NCI-H774 (cell line): ENCODE measurements at places on chromosomes 4 and X.

DNA sequence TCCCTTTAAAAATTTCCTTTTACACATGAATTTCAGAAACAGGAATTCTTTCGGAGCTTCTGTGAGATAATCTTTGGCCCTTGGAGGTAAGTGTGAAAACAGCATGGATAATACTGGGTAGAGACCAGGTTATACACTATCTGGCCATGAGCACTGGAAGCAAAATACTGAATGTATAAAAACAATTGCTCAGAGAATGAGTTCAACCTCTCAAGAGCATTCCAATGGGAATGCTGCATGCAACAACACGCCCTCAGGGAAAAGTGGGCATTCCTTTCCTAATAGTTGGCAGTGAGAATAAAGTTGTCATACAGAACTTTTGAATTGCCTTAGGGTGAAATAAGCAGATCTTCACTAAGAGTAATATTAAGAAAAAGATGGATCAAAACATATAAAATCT lies 574.8 kb upstream of the DIPK2B start:
- DNase-seq = no peak

GRCh38 chr4:111871802-111872201 lies 273.5 kb upstream of the FAM241A start:
- DNase-seq = no peak

GRCh38 chr4:14096396-14096965 lies 469.0 kb upstream of the BOD1L1 start:
- no peak for DNase-seq

- DNase-seq = no peak
Measured at GRCh38 chr4:126956184-126956897, 676.4 kb upstream of the INTU start.

DNA sequence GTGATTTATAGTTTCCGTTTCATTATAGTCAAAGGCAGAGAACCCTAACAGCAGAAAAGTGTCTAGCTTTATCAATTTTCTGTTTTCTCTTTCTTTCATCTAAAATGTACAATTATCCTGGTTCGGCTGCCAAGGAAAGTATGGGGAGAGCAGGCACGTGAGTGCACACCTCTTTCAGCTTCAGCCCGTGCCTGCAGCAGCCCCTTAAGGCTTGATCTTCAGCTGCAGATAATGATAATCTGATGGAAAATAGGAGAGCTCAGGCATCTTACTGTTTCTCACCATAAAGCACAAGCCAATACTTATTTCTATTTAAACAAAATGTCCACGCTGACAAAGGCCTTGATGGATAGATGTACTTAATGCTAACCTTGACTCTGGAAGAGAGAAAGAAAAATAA lies 334.4 kb downstream of the UNC5C start:
- no peak for DNase-seq

GRCh38 chr4:92600638-92601037 lies 296.9 kb downstream of the GRID2 start:
- no peak for DNase-seq
